ENCODE measurements at places on chromosomes 4 and X.

DNA sequence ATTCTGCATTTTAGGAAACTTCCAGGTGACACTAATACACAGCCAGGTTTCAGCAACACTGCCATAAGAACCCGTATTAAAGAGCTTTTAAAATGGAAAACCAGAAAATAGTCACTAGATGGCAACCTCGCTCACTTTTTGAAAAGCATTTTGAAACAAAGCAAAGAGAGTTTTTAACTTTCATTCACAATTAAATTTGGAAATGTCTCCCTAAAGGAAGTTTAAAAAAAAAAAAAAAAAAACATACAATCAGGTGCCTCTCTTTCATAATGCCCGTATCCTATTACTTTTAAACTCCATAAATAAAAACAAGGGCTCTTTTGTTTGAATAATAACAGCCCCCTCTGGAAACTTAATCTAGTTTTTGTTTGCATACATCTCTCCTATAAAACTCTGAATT lies 20.3 kb downstream of the MEPE start:
- no peak for DNase-seq

DNA sequence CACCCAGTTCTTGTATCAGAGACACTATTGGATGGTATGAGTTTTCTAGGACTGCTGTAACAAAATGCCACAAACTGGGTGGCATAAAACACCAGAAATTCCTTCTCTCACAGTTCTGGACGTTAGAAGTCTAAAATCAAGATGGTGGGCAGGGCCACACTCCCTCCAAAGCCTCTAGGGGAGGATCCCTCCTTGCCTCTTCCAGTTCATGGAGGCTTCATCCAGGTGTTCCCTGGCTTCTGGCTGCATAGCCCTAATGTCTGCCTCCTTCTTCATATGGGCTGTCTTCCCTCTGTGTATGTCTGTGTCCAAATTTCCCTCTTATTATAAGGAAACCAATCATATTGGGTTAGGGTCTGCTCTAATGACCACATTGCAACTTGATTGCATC lies 38.4 kb upstream of the RASL11B start:
- DNase-seq = no peak

DNA sequence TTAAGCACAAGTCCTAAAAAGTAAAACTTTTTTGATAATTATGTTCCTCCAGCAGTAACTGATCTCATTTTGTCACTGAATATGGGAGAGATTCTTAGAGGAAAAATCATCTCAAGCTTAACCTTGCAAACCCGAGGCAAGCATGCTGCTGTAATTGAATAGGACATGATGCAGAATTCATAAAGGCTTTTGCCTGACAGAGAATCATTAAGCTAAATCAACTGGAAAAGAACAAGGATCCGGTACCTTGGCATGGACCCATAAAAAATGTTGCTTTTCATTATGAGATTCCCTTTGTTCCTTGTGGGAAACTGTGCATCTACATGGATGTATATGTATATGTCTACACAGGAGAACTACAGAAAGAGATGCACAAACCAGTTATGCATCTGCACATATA lies 149.1 kb downstream of the PAPSS1 start:
- no peak for DNase-seq

DNA sequence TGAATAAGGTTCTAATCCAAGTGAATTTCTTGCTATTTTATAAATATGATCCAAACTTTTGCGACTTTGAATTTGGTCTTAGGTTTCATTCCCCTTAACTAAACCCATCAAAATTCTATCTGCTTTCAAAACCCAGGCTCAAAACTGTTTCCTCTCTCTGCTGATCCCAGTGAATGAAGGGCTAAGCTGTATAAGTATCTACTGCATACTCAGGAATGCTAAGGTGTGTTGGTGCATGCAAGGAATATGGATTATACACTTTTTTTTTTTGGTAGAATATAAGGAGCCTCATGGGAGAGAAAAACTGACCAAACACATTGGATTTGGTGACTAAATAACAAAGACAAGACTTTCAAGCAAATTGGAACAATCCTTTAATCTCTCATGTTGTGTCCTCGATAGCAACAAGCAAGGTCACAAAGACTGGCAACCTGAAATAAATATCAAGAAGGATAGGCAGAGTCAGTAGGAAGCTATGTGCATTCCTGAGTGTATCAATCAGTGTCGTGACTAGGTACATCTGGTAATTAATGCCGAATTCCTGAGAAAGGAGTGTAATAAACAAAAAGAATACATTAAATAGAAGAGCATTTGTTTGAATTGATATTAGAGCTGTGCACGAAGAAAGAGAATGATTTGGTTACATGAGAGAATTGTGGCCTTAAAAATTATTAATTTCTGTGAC lies 74.3 kb upstream of the KCTD8 start:
- no peak for DNase-seq

DNA sequence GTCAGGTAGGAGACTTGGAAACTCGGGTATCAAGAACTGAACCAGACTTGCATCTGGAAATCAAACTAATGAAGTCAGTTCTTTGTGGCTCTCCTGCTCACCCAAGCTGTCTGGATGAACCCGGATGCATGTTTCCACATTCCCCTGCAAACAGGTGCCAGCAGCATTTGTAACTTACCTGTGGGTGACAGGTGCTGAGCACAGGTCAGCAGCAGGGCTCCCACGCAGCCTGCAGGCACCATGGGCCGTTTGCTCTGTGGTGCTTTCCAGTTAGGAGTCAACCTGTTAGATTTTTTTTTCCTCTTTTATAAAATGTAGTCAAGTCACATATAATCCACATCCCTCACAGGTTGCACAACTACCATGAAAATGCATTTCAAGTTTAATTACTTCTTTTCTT lies 385.6 kb upstream of the ADGRL3 start:
- DNase-seq = no peak

DNA sequence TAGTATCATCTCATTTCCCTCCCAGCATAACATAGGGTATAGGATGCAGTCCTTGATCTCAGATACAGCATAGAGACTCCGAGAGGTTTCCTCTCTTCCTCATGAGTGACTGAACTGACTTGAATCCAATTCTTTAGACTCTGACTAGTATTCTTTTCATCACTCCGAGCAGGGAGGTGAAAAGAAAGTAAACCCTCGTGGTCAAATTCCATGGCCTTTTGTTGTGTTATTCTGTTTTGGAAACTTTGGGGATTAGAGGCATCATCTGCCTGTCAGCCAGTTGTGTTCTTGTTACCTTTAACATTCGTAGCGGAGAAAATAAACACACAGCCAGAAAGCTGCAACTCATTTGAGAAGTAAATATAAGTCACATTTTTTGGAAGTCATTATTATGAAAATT lies 206.6 kb downstream of the ARHGAP10 start:
- no peak for DNase-seq

DNA sequence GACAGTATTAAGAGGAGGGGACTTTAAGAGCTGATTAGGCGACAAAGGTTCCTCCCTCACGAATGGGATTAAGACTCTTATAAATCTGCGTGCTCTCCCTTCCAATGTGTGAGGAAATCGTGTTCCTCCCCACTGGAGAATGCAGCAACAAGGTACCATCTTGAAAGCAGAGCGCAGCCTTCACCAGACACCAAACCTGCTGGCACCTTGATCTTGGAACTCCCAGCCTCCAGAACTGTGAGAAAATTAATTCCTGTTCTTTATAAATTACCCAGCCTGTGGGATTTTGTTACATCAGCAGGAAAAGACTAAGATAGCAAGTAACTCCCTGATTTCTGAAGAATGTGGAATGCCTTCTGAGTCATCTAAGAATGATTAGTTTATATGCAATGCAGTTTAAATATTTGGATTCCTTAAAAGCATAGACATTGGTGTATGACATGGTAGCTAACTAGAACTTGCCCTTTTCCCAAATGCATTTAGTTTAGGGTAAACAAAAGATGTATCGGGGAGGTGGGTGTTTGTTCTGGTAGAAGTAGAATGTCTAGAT lies 86.1 kb downstream of the USP46 start:
- no peak for DNase-seq

GRCh38 chrX:37867536-37868153 lies 20.3 kb upstream of the DYNLT3 start:
- no peak for DNase-seq

All from mucosa of descending colon (tissue), 3 donors.